ENCODE measurements at places on chromosomes 7 and 10.
A peak's percentile ranks its signal among the peaks of the same experiment; 100 is the strongest.

- no peak for DNase-seq
Measured at GRCh38 chr7:50394315-50394714, 55.8 kb downstream of the FIGNL1 start.

GRCh38 chr10:95637140-95637539 is 19.4 kb downstream of the ALDH18A1 start:
- no peak for DNase-seq

DNA sequence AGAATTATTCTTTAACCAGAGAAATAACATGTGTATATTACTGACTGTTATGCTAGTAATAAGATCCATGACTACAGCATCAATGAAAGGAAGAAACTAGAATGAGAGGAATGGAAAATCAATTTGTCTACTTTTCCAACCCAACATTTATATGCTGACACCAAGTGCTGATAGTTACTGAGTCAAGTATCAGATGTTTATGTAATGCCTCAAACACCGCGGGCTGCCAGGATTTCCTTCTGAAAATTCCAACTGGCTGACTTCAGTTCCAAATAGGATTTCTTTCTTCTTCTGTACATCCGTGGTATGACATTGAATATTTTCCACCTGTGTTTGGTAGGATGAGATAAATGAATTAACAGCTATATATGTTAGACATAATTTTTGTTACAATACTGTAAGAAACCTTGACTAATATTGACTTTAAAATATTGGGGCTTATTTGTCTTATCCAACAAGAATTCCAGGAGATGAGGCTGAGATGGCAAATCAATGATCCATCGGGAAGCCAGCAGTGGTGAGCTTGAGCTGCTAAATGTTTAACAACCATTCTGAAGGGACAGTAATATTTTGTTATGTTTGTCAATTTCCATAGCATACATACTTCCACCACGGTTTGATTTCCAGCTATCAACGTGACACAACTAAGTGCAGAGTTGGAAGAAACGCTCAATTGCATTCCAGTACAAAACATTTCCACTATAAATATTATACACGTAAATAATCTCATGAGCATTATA is 435.2 kb upstream of the AUTS2 start:
- no peak for DNase-seq

DNA sequence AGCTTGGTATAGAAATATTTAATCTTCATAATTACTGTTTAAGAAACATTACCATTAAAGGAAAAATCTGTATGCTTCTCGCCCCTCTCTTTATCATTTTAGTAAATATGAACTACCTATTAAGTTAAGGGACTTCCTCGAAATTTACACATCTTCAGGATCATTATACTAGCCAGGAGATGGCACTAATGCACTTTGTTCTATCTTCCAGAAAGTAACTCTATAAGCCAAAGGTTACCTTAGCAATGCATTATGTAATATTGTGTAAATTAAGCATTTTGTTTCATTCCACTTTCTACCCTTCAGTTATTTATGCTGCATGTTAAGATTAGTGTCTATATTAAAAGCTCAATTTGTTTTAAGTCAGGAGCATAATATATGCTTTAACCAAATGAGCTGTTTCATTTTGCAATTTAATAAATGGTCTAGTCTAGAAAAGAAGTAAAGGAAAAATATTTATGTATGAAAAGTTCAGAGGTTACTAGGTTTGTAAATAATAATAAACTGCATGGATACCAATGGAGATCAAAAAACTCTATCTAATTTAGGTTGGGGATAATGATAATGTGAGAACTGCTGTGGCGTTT is 128.5 kb downstream of the ANKRD7 start:
- DNase-seq, result no peak

GRCh38 chr10:85657476-85658113 is 709.0 kb downstream of the GRID1 start:
- DNase-seq, result no peak

DNA sequence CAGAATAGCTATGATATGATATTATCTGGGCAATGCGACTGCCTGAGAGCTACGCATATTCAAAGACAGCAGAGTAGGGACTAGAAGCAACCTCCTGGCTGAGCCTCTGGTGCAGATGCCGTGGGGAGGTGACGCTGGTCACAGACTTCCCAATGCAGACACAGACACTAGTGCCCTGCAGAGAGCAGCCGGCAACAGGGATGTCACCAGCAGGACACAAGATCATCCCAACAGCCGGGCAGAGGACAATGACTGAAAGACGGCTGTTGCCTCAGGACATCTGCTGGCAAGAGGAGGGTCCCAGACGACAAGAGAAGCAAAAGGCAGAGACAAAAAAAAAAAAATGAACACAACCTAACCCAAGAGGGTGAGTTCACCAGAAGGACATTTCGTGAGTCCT is 104.6 kb downstream of the CALN1 start:
- no peak for DNase-seq

- DNase-seq, result no peak
Measured at GRCh38 chr7:32476816-32477648, 13.1 kb downstream of the LSM5 start.

DNA sequence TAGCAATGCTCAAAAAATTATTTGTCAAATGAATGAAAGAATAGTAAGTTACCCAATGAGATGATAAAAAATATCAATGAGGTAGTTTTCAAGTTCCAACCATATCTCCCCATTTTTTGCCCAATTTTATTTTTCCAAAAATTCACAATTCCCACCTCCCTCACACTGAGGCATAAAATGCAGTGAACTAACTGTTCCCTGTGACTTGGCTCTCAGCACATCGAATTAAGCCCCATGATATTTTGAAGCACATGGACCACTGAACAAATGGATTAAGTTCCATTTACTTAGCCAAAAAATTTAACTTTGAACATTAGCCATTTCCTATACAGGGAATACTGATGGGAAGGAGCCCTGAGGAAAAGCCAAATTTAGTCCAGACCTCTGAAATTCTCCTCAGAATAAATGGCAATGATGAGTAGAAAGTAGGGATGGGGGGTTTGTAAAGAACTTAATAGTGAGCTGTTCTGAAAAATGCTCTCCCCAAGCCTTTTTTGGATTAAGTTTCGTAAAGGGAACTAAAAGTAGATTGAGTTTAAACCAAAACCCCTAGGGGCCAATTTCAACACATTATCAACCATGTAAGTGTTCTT is 166.3 kb upstream of the GRM3 start:
- no peak for DNase-seq

- DNase-seq, result no peak
Measured at GRCh38 chr7:145978769-145979168, 137.8 kb upstream of the CNTNAP2 start.

DNA sequence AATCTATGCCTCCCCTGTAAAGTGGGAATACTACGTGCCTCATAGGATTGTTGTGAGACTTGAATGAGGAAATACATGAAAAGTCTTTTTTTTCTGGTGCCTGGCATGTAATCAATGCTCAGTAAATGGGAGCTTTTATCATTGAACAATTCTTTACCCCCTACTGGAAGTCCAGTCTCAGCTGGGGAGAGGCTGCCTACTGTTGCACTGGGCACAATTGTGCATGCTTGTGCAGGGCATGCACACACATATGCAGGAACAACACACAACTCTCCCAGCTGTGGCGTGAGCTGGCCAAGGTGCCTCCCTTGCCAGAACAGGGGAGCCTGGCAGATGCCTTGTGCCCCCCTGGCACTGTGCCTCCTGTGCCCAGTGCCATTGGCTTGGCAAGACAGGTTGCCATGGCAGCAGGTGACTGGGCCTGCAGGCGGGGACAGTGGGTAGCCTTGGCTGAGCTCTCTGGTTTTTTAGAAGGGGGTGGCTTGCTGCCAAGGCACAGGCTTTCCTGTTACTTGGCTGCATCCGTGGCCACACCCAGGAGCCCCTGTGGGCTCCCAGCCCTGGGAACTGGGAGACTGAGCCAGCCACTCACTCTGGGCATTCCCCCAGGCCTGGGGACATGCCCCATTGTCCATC is 16.1 kb upstream of the PALD1 start:
- DNase-seq, result no peak

DNA sequence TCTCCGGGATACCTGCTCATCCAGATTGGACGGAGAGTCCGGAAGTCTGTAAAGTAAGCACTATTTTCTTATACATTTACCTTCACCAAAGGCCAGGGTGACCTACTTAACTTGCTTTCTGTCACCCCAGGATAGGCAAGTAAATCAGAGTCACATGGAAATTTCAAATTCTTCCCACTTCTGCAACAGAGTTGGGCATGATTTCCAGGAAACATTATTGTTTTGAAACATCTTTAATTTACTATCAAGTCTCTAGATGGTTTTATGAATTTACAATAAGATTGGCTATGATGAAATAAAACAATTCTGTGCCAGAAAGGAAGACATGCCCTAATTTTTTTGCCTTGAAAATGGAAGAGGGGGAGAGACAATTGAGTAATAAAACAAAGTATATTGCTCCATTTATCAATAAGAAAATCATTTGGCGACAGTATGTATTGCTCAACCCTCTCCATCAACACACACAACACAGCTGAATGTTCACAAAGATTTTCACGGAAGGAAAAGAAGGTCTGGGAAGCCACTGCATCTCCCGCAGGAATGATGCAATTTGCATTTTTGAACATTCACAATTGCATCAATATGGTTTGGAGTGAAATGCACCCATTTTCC is 702.8 kb downstream of the PARD3 start:
- no peak for DNase-seq

DNA sequence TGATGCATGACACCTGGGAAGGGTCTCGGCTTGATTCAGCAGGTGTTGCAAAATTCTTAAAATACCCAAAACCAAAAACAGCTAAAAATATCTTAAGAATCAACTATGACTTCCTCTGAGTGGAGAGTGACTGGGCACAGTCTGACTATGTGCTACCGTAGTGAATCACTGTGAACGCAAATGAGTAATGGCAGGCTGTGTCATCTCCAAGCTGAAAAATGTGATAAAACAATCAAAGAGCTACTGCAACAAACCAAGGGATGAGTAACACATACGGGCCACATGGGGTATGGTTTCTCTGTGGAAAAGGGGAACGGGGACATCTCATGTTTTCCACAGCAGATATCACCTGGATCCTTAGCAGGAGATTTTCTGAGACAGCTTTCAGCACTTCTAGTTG is 127.5 kb downstream of the ABCA13 start:
- DNase-seq, result no peak

DNA sequence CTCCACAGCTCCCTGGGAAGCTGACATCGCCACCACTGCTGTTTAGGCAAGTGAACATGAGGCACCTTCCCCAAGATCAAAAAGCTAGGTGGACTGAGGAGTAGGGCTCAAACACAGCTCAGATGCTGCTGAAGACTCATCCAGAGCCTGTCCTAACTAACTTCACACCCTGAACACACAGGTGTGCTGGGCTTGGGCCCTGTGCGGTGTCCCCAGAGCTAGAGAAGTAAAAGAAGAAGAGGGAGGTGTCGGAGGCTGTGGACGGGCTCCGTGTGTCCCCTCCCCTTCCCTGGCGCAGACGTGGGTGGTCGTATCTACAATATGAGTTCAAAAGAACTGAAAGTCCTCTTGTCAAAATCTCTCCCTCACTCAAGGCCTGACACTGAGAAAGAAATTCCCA is 373.4 kb upstream of the MGMT start:
- DNase-seq, result no peak

DNA sequence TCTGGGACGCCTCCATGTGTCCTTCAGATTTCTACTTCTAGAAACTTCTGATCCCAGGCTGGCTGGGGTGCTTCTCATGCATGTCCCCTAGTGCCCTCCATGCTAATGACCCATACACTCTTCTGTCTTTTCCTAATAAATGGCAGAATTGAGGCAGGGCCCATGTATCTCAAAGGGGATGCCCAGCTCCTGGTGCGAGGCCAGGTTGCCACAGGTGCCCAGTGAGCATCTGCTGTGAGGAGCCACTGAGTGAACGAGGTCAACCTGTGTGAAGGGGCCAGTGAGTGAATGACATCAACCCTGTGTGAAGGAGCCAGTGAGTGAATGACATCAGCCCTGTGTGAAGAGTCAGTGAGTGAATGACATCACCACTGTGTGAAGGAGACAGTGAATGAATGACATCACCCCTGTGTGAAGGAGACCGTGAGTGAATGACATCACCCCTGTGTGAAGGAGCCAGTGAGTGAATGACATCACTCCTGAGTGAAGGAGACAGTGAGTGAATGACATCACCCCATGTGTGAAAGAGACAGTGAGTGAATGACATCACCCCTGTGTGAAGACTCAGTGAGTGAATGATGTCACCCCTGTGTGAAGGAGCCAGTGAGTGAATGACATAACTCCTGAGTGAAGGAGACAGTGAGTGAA is 478.9 kb downstream of the PTPRN2 start:
- DNase-seq, result no peak

DNA sequence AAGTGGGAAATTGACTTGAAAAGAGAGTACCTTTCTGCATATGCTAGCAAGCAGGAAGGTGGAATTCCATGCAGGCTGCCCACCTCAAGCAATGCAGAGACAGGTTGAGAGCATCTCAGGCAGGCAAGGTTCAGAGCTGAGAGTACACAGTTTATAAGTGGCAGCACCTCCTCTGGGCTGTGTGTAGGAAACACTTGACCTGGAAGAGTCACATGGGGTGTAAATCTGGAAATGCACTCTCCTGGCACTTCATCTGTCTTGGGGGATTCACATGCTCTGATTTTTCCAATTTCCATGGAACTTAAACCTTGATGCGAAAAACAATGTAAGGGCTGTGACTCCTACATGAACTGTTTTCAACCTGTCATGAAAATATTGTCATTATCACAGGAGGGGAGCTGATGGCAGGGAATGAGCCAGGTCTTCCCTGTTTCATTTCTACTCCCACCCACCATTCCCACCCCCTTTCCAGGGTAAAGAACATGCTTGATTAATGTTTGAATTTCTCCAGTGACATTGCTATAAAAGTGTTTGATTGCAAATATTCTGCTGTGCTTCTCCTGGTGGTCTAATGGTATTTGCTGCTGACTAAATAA is 328.3 kb downstream of the BICC1 start:
- no peak for DNase-seq

- peak; percentile 53 for DNase-seq
Measured at GRCh38 chr7:104231054-104232046, 23.5 kb upstream of the ORC5 start.

DNA sequence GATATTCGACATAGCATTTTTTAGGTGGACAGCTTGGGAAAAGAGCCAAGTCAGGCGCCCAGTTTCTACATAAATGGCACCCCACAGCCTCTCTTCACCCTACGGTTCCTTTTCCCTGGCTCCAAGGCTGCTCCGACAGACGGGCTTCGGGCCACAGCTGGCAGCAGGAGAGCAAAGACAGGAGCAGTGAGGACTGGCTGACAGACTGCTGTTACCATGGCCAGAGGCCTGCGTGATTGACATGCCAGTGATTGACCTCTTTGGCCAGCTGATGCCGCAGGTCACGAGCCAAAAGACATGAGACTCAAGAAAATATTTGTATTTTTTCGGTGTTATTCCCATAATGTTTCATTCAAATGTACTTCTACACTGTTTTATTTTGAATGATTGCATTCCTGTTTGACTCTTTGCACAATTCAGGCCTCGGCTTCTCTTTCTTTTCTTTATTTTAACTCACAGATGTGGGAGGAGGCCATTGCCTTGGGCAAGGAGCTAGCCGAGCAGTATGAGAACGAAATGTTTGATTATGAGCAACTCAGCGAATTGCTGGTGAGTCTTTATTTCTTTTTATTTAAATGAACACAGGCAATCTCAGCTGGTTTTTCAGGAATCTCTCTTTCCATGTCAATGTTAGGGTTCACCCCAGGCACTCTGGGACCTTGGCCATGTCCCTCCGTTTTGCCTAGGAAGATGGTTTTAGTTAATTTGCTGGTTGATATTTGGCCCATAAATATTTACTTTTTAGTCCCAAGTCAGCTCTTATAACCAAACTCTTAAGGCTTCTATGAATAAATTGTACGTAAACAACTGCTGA is 146.3 kb upstream of the NPS start:
- DNase-seq, result no peak

All from CD4-positive, alpha-beta T cell treated with Interleukin-4 for 4 hours (primary cell).